Nasal cavity respiratory epithelium epithelial cell of viscerocranial mucosa (primary cell): ENCODE measurements at places on chromosomes 1 and 21. TPM values are rescaled to one million over a fixed set of nuclear protein-coding genes. Genes with fewer than 3 reads are reported as not detected.

The UBL4B gene
- not detected in 2 replicates for total RNA-seq

The PALMD gene
- 1.7 and 15.5 TPM in 2 replicates for total RNA-seq

The PDZK1IP1 gene
- 0.68 and 12.2 TPM in 2 replicates for total RNA-seq

The ESRRG gene
- total RNA-seq, result 0.21 TPM in 1 of 2 replicates, not detected in the other

The MCOLN2 gene
- 0.68 and 1.1 TPM in 2 replicates for total RNA-seq
